ENCODE measurements at places on chromosomes 11 and 22. TPM values are rescaled to one million over a fixed set of nuclear protein-coding genes. Genes with fewer than 3 reads are reported as not detected.

DLG2 gene
- total RNA-seq, result 0.16 TPM

SLC5A4 gene
- total RNA-seq, result not detected

OSBP2 gene
- total RNA-seq, result 9.2 TPM

MYBPC3 gene
- total RNA-seq, result not detected

CASP5 gene
- not detected for total RNA-seq

KCTD14 gene
- total RNA-seq, result 1.6 TPM

KLHDC7B gene
- total RNA-seq, result not detected

C11orf42 gene
- total RNA-seq, result not detected

SAA2 gene
- total RNA-seq, result not detected

All from A549 treated with Mapracorat at 1 μM for 4 hours (cell line).